ENCODE measurements at places on chromosomes 16 and 17.
A peak's percentile ranks its signal among the peaks of the same experiment; 100 is the strongest.

DNA sequence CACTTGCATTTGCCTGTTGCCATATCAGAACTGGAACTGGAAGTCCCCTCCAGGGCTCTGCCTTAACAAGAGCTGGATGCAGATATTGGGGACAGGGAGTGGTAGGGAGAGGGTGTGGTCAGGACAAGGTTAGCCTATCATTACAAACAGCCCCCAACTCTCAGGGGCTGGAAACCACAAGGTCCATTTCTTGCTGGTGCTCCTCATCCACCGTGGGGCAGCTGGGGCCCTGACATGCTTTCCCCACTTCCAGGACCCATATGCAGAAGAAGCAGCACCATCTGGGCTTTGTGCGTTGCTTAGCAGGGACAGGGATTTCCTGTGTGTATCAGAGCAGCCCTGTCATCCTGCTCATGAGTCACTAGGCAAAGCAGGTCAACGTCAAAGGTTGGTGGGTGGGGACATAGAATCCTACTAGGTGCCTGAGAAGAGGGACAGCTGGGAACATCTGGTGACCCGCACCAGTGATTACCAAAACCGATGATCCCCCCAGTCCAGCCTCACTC is 26.9 kb downstream of the RGS9 start:
- no peak for DNase-seq

- DNase-seq: no peak
Observed at GRCh38 chr17:27489045-27489715, 32.9 kb downstream of the KSR1 start.

DNA sequence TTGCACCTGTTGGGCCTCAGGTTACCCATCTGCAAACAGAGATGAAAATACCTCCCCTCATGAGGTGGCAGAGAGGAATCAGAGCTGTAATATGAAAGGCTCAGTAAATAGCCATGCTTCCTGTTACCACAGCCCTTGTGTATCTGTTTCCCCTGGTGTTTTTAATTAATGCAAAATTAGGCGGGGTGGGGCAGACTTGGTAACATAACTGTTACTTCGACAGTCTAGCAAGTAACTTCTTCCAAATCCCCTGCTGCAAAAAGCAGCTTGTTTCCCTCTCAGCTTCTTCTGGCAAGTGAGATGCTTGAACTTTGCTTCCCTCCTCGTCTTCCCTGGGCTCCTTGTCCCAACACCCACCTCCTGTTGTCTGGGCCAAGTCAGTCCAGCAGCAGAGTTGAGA is 381.5 kb downstream of the CPPED1 start:
- no peak for DNase-seq

DNA sequence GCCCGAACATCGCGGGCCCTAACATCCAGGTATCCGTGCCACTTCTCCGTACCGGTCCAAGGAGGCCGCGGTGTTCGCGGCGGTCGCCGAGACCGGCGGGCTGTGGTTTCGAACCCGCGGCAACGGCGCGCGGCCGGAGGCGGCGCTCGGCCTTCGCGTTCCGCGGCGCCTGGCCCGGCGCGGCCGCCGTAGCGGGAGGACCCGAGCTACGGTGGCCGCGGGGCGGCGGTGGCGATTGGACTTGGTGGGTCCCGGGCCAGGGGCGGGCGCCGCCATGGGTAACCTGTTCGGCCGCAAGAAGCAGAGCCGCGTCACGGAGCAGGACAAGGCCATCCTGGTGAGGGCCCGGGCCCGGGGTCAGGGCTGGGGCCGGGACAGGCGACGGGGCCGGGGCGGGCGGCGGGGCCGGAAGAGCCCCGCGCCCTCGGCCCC is at the start of gene CHMP6:
Gene CHMP6 (plus strand): TSS at position 197 of the 432 bp plus-strand sequence. CDS start 78 bp downstream, at position 275.
- DNase-seq: peak; percentile 82

GRCh38 chr17:3033741-3034577 is 29.4 kb downstream of the OR1D5 start:
- peak; percentile 4 for DNase-seq

DNA sequence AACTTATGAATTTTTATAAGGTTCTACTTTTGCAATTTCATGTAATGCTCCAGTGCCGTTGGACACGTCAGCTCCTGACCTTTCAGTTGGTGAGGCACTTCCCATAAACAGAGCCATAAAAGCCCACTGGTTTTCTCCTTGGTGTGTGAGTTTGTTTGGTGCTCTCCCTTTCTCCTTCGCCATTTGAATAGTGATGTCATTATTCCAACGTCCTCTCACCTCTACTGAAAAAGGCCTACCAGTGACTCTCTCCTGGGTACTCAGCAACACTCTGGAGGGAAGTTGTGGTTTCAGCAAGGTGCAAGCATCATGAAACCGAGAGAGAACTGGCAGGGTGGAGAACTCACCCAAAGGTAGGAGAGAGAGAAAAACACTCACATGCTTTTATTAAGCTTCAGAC is 29.6 kb upstream of the HNF1B start:
- no peak for DNase-seq

- no peak for DNase-seq
Observed at GRCh38 chr16:72829846-72830775, 217.8 kb downstream of the ZFHX3 start.

DNA sequence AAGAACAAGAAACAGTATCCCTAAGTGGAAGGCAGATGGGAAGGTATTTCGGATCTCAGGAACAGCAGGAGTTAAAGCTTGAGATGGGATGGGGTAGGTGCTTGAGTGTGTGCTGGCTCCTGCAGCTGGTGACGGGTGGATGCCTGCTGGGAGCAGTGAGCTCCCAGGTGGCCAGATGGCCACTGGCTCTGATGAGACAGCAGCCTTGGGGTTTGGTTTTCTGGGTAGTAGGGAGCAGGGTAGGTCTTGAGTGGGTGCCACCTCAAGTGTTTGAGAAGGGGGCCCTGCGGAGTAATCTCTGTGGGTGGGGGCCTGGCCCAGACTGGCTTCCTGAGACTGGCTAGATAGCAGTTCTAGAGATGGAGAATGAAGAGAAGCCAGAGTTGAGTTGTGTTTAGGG is 10.3 kb downstream of the EPN2 start:
- DNase-seq: no peak

GRCh38 chr16:54933281-54934011 is 2.8 kb downstream of the IRX5 start:
- no peak for DNase-seq

All from activated T-cell treated with anti-CD3 and anti-CD28 coated beads, Interleukin-2, amount 50 U/mL, for 1 hour (primary cell).